ENCODE measurements at places on chromosomes 3 and 15. TPM values are rescaled to one million over a fixed set of nuclear protein-coding genes. Genes with fewer than 3 reads are reported as not detected.

The MYRIP gene
- not detected for total RNA-seq

The ZBBX gene
- not detected for total RNA-seq

The CLRN1 gene
- total RNA-seq, result not detected

The GALK2 gene
- total RNA-seq, result 27.3 TPM

The FGD5 gene
- not detected for total RNA-seq

DNA sequence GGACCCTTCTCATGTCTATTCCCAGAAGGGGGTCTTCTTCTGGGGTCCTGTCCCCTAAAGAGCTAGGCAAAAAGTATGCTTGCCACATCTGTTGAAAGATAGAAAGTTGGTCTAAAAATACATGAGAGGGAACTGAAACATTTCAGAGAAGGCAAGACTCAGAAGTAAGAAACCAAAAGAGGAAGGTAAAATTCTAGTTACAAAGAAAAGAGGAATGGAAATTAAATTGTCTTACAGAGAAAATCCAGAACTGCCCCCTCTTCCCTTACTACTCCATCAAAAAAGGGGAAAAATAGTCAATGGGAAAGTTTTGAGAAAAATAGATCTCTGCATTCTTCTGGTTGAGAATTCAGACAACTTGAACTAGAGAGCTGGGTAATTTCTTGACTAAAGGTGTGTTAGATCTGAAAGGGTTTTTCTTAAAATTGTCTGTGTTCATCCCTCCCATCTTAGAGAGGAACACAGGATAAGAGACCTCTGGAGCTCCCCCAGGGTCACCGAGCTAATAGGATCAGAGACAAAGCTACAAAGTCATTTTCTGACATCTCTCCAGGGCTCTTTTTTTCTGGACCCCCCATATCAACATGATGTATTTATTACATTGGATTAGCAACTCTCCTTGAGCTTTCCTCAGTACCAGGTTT lies 32.3 kb upstream of the CCR2 start:
- H3K36me3 ChIP-seq, result peaks cover 5% of the 10 kb centered on the region
- H3K27ac ChIP-seq, result no peak overlapping the region
- DNase-seq, result no peak
- H3K27me3 ChIP-seq, result peaks cover 55% of the 10 kb centered on the region
- no peaks in the 10 kb centered on the region for H3K4me1 ChIP-seq
- no peak overlapping the region for H3K4me3 ChIP-seq

DNA sequence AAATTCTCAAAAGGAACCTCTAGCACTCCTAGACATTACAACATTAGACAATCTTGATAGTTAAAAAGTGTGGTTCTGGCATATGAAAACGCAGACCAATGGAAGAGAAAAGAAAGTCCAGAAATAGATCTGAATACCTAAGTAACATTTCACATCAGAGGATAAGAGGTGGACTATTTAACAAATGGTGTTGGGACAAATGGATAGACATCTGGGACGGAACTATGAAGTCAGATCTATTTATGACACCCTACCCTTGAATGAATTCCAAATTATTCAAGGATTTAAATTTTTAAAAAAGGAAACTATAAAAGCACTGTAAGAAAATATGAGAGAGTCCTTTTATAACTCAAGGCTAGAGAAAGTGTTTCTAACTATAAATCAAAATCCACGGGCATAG lies 111.3 kb downstream of the SCN11A start:
- H3K4me3 ChIP-seq, result no peak overlapping the region
- H3K27me3 ChIP-seq, result no peaks in the 10 kb centered on the region
- no peaks in the 10 kb centered on the region for H3K36me3 ChIP-seq
- no peak overlapping the region for H3K27ac ChIP-seq
- DNase-seq, result no peak

All from activated T-cell treated with anti-CD3 and anti-CD28 coated beads, Interleukin-2, amount 50 U/mL, for 72 hours (primary cell).